ENCODE measurements at places on chromosomes 12 and 14.

DNA sequence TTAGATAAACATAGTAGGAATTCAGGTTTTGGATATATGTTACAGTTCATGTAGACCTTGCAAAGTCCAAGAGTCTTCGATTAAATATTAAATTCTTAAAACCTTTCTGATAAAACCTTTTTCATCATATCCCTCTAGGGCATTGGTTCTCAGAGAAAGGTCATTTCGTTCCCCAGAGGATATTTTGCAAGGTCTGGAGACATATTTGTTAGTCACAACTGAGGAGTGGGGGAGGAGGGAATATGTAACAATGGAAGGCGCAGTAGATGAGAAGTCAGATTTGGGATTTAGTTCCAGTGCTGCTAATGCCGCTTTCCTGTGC is 5.3 kb downstream of the TMEM253 start:
- no peak for DNase-seq

GRCh38 chr12:113766131-113766878 is 199.8 kb downstream of the RBM19 start:
- DNase-seq = no peak

DNA sequence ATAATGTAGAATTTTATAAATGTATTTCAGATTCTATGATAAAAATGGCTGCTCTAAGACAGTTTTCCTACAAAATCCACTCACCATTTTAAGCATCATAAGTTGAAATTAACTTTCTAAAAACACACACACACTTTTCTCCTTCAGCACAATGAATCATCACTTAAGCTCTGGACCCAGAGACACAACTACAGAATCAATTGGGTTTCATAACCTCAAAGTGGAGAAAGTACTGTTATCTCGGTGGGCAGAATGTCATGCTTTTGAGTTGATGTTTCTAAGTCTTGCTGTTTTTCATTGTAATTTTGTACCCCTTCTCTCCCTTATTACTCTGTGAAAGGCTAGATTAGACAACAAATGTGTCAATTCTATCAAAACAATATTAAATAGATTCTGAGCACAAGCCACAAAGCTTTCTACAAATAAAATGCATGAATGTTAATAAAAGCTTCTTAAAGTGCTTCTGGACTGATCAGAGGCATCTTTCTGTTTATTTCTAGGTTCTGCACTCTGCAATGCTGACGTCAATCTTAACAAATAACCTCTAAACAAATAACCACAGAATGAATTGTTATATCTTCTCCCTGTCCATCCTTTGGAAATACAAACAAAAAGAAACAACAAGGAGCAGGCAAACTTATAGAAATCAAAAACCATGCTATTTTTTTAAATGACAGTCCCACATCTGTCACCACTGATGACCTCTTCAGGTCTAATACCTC is 8.2 kb downstream of the IPO8 start:
- no peak for DNase-seq

- DNase-seq = no peak
Measured at GRCh38 chr14:77197988-77198387, 16.4 kb downstream of the TMEM63C start.

GRCh38 chr12:101714877-101715444 is 17.5 kb downstream of the CHPT1 start:
- no peak for DNase-seq

DNA sequence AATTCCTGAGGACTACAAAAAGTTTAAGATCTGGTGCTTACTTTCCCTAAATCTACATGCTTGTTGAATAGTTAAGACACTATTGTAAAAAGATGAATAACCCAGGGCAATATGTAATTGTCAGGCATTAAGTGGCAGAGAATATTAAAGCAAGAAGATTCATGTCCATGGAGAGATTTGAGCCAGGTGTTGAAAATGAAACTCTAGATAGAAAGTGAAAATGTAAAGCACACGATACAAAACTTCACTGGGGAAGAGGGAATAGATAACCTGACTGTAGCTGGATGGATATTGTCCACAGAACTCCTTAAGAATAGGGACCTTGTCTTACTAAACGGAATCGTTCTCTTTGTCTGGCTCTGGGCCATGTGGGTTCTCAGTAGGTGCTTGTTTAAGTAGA is 5.0 kb downstream of the CAND1 start:
- no peak for DNase-seq

GRCh38 chr14:102659797-102660196 is 67.3 kb downstream of the RCOR1 start:
- DNase-seq = no peak
